ENCODE measurements at places on chromosomes 4 and X.

DNA sequence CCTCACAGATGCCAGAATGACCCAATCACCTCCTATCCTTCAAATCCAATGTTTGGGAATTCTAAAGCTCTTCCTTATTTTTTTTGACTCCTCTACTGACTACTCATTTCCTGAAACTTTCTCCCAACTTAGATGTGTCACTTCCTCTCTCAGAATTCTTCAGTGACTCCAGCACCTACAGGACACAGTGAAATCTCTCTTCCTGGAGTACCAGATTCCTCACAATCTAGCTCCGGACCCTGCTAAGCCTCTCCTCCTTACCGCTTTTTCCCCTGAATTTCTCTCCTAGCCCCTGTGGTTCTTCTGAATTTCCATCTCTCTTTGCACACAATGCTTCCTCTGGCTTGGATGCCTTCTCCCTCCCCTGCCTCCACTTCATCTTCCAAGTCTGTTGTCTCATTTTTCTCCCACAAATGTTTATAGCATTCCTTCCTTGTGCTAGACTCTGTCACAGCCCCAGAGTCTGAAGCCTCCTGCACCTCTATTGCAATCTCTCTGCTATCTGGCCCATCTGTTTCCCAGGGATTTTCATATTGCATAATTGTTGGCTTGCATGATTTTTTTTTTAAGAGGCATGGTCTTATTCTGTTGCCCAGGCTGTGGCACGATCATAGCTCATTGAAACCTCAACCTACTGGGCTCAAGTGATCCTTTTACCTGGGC lies 80.1 kb downstream of the ANAPC4 start:
- DNase-seq = no peak

DNA sequence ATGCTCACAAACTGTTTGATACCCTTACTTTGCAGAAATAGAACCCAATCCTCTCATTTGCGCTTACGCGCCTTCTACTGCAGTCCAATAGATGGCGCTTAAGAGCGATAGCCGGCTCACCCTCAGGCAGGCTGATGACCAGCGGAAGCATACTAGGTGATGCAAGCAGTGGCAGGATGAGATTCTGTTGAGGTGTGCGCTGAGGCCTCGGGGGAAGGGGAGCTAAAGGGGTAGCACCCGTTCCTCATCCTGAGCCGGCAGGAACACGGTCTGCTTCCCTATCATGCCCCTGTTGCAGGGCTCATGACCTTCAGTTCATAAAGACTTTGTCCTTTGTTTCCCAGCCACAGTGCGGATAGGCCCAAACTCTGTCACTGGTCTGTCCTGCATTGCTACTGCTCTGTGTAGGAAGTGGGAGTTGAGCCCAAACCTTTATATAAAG lies 628.9 kb downstream of the TLL1 start:
- DNase-seq = peak; percentile 43

DNA sequence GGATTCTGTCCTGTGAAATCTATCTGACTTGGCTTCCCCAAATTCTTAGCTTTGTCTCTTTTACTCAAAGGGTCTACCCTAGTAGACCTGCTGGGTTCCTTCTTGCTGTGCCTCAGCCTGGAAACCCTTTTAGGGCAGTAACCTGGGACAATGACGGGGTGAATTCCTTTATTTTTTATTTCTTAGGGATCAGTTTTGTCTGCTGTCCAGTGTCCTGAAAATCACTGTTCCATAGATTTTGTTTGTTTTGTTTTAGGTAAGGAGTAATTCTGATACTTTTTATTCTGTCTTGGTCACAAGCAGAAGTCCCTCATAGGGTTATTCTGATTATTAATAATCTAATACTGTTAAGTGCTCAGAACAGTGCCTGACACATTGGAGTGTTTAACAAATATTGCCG lies 118.9 kb downstream of the EVC2 start:
- DNase-seq = no peak

GRCh38 chr4:75003979-75004378 lies 71.1 kb downstream of the PARM1 start:
- DNase-seq = no peak

GRCh38 chr4:154471526-154472331 lies 19.9 kb downstream of the DCHS2 start:
- no peak for DNase-seq

- no peak for DNase-seq
Observed at GRCh38 chr4:152138451-152138850, 377.6 kb upstream of the GATB start.

GRCh38 chr4:3781193-3781886 lies 15.2 kb downstream of the ADRA2C start:
- no peak for DNase-seq

GRCh38 chr4:92646826-92647225 lies 343.1 kb downstream of the GRID2 start:
- no peak for DNase-seq

DNA sequence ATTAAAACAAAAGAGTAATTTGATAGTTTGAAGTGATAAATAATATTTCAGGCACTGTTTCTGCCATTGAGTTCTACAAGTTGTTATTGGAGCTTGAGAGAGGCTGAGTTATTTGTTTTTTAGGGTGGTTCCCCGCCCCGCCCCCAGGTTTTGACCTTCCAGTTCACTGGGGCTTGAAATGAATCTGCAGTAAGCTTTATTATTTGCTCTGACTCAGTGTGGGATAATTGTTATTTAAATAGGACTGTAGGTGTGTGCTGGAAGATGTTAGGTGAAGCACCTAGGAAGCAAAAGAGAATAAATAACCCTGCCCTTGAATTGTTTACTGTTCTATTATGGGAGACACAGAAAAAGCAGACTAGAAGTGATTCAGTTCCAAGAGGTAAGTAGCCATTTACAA lies 81.2 kb upstream of the KCNIP4 start:
- no peak for DNase-seq

Data from endothelial cell (in vitro differentiated cells).